ENCODE measurements at places on chromosomes 13 and 19.
A peak's percentile ranks its signal among the peaks of the same experiment; 100 is the strongest.

- DNase-seq, result no peak
- no peak overlapping the region for H3K27ac ChIP-seq
These were observed 7.3 kb downstream of the NWD1 start for GRCh38 chr19:16726916-16727315.

DNA sequence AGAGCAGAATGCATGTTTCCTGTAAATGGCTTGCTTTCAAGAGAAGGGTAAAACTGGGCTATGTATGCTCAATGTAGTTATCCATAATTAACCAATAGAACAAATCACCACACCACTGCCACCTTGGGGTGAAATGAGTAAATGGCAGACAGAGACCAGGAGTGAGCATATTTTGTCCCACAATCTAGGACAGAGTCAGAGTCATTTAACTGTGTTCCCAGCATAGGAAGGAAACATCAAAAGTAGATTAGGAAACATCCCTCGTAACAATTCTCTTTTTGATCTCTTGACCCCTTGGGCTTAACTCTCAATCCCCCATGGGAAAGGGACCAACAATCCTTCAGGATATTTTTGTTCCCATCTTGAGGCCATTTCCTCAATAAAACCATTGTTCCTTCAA lies 224.8 kb downstream of the NHLRC3 start:
- peaks cover 17% of the 10 kb centered on the region for H3K4me1 ChIP-seq
- no peak overlapping the region for H3K4me3 ChIP-seq
- peak; percentile 40 for DNase-seq
- no peak overlapping the region for H3K27ac ChIP-seq
- peaks cover 23% of the 10 kb centered on the region for H3K27me3 ChIP-seq

DNA sequence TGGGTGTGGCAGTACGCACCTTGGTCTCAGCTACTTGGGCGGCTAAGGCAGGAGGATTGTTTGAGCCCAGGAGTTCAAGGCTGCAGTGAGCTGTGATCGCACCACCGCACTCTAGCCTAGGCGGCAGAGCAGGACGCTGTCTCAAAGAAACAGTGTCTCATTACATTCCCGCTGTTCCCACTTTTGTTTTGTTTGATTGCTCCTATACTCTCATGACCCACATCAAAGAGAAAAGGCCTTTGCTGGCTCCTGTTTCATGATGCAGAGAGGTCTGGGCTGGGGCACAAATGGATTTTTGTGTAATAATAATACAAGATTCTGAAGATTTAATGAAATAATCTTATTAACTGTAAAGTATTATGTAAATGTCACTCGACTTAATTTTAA lies 85.7 kb downstream of the LACC1 start:
- no peaks in the 10 kb centered on the region for H3K36me3 ChIP-seq
- H3K4me1 ChIP-seq, result no peaks in the 10 kb centered on the region
- DNase-seq, result no peak
- H3K27me3 ChIP-seq, result no peaks in the 10 kb centered on the region

GRCh38 chr13:104979281-104980030 lies 1556.0 kb downstream of the EFNB2 start:
- H3K36me3 ChIP-seq, result no peaks in the 10 kb centered on the region
- DNase-seq, result no peak
- H3K4me3 ChIP-seq, result no peak overlapping the region
- H3K27ac ChIP-seq, result no peak overlapping the region
- no peaks in the 10 kb centered on the region for H3K27me3 ChIP-seq

GRCh38 chr19:13155472-13156359 lies 5.5 kb downstream of the IER2 start:
- peaks cover 14% of the 10 kb centered on the region for H3K27me3 ChIP-seq
- H3K4me3 ChIP-seq, result peak overlapping the region; percentile 99
- peak overlapping the region; percentile 100 for H3K27ac ChIP-seq
- peak; percentile 86 for DNase-seq

- no peak for DNase-seq
- H3K4me3 ChIP-seq, result no peak overlapping the region
- H3K27ac ChIP-seq, result no peak overlapping the region
These were observed 48.6 kb downstream of the UBL3 start for GRCh38 chr13:29801737-29802305.

- H3K27me3 ChIP-seq, result no peaks in the 10 kb centered on the region
- H3K27ac ChIP-seq, result peak overlapping the region; percentile 88
These were observed 1.1 kb downstream of the ZNF792 start for GRCh38 chr19:34962687-34963572.

DNA sequence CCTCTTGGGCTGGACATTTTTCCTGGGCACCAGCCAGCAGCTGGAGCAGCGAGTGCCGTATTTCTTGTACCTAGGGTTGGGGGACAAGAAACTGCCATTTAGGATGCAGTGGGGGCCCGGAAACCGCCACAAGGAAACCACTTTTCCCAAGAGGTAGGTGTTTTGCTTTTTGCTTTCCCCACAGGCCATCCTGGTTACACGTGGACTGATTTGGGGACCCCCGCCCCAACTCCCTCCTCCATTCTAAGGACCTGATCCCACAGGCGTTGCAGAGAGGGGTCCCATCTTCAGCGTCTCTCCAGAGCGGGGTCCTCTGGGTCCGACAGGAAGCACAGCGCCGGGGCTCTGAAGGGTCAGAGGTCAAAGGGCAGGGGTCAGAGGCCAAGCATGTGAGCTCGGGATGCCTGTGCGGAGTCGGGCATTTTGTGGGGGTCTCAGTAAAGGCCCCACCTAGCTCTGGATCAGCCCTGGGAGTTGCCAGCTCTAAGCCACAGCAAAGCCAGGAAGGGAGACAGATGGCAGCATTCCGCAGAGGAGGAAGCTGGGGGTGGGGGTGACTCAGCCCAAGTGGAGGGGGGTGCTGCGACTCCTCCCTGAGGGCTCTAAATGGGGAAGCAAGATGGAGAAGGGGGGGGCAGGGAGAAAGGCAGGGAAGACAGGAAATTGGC lies 4.3 kb downstream of the ZGLP1 start:
- DNase-seq, result no peak
- H3K36me3 ChIP-seq, result peaks cover 6% of the 10 kb centered on the region
- no peaks in the 10 kb centered on the region for H3K27me3 ChIP-seq
- no peaks in the 10 kb centered on the region for H3K4me1 ChIP-seq
